ENCODE measurements at places on chromosomes 6 and 20.
A peak's percentile ranks its signal among the peaks of the same experiment; 100 is the strongest.

- DNase-seq = no peak
Observed at GRCh38 chr6:24415753-24416152, 13.0 kb downstream of the MRS2 start.

DNA sequence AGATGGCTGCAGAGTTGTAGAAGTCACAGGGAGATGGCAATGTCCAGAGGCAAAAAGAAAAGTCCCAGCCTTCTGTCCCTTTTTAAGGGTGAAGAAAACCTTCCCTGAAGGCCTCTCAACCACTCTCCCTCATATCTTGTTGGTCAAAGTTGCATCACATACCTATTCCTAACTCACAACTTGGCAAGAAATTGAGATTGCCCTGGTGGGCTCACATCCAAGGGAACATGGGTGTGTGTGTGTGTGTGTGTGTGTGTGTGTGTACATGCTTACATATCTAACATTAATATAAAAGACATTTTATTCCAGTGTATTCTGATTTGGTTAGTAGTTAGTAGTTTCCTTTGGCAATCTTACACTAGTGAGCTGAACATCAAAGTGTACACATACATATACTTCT is 144.3 kb upstream of the SALL4 start:
- DNase-seq = no peak

DNA sequence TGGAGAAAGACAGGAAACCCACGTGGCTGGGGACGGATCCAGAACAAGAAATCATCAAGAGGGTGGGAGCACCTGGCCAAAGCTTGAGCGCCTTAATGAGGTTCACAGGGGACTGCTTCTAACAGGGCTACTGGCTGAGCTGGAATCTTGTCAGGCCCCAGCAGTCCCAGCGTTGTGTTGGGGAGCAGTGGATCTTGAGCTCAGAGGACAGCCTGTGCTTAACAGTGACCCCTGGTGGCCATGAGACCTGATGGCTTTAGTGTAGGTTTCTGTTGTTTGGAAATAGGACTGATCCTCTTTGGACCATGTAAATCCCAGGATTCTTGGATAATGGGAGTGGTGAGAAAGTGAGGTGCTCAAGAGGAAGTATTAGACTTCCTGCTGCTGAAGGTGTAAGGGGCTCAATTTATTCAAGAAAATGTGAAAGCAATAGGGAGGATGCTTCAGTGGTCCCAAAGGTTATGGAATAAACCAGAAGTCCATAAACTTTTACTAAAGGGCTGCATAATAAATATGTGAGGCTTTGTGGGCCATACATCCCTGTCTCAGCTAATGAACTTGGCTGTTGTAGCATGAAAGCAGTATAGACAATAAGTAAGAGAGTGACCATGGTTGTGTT is 216.2 kb downstream of the NFATC2 start:
- DNase-seq = peak; percentile 81

DNA sequence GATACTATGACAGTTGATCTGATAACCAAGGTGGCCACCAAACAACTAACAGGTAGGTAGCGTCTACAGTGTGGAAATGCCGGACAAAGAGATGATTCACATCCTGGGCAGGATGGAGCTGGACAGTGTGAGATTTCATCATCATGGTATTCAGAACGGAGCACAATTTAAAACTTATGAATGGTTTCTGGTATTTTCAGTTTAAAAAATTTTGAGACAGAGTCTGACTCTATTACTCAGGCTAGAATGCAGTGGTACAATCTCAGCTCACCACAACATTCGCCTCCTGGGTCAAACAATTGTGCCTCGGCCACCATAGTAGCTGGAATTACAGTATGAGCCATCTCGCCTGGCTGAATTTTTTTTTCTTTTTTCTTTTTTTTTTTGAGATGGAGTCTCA is 43.8 kb downstream of the CEP57L1 start:
- DNase-seq = peak; percentile 17

- no peak for DNase-seq
Observed at GRCh38 chr6:89385156-89385667, 26.9 kb downstream of the RRAGD start.

GRCh38 chr6:168919470-168920179 is 334.0 kb downstream of the THBS2 start:
- DNase-seq = no peak

DNA sequence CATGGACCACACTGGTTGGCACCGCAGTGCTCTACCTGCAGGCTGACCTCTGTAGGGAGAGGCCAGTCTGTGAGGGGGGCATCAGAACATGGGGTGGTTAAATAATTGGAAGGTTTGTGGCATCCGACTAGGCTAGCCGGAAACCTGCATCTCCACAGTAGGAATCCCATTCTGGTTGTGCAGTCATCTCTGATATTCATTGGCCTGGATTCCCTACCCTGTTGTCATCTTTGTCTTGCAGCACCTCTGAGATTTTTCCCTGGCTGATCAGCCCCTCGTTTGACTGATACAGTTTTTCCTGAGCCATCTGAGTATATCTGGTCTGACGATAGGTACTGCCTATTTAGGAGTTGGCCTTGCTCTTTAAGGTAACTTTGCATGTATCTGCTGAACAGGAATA is 259.4 kb downstream of the TMEM242 start:
- DNase-seq = no peak

- no peak for DNase-seq
Observed at GRCh38 chr20:22698259-22698842, 114.0 kb upstream of the FOXA2 start.

DNA sequence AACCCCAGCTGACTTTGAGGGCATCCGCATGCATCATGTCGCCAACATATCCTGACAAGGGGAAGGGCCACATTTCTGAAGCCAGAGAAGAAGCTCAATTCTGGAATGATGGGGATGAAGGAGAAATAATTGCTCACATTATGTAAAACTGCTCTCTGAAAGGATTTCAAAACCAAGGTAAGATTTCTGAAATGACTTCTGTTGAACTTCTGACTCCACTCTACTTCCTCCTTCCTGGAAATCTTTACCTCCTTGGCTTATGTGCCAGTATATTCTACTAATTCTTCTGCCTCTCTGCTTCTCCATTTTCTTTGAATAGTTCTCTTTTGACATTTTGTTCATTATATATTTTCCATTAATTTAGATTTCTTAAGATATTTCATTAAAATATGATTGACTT is 31.9 kb downstream of the HLA-DPB1 start:
- DNase-seq = no peak

DNA sequence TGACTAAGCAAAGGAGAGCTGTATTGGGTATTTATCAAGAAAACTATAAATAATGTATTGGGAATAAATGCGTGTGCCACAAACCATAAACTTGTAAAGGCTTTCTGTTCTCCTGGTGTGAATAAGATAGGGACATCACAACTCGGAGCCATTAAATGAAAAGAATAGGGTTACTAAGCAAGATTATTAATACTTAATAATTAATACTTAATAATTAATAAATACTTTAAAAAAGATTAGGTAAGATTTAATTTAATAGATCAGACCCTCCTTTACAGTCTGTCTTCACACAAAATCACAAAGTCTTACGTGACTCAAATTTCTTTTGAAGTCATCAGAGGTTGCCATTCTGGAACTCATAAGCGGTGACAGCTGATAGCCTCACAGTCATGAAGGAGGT is 648.9 kb downstream of the PRKN start:
- no peak for DNase-seq

DNA sequence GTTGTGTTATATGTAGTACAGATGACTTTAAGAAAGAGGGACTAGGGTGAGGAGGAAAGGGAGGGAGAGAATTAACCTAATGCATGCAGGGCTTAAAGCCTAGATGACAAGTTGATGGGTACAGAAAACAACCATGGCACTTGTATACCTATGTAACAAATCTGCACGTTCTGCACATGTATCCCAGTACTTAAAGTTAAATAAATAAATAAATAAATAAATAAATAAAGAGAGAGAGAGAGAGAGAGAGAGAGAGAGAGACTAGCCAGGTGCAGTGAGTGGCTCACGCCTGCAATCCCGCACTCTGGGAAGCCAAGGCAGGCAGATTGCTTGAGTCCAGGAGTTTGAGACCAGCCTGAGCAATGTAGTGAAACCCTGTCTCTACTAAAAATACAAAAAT is 11.5 kb upstream of the CARMIL1 start:
- no peak for DNase-seq

DNA sequence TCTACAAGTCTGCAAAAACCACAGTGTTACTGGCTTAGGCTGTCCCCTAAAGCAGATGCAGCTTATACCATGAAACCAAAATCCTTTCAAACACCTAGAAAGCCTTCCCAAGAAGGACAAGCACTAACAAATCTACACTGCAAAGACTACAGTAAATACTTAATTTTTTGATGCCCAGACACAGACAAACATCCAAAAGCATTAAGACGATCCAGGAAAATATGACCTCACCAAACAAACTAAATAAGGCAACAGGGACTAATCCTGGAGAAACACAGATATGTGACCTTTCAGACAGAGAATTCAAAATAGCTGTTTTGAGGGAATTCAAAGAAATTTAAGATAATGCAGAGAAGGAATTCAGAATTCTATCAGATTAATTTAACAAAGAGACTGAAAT is 423.5 kb downstream of the COL12A1 start:
- DNase-seq = no peak

- DNase-seq = no peak
Observed at GRCh38 chr6:52360028-52360427, 1.9 kb upstream of the PAQR8 start.

GRCh38 chr6:163182696-163183095 is 231.8 kb upstream of the QKI start:
- no peak for DNase-seq

- peak; percentile 94 for DNase-seq
Observed at GRCh38 chr6:27838058-27838944, 73.9 kb downstream of the OR2B2 start.

- DNase-seq = peak; percentile 7
Observed at GRCh38 chr6:155782739-155783459, 327.3 kb upstream of the NOX3 start.

DNA sequence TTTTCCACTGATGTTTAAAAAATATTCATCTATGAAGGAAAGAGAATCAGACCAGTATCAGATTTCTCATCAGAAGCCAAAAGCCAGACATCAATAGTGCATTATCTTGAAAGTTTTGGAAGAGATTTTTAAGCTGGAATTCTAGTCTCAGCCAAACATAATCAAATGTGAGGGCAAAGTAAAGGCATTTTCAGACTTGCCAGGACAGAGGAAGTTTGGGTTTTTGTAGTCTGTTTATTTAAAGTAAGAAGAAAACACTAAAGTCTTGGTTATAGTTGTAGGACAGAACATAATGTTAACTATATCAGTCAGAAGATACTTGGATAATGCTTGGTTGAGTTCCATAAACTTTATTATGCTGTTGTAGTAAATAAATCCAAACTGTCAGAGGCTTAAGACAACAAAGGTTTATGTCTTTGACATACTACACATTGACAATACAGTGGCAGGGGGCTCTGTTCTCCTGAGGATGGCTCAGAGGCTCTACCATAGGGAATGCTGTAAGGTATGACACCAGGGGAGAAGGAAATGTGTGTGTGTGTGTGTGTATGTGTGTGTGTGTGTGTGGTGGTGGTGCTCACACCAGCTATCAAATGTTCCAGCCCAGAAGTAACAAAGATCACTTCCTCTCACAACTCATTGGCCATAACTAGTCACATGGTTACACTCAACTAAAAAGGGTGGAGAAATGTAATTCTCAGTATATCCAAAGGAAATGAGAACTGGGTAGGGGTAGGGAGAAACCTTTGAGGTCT is 26.7 kb upstream of the YWHAB start:
- DNase-seq = no peak

- DNase-seq = no peak
Observed at GRCh38 chr6:67633058-67633457, 1002.0 kb upstream of the ADGRB3 start.

DNA sequence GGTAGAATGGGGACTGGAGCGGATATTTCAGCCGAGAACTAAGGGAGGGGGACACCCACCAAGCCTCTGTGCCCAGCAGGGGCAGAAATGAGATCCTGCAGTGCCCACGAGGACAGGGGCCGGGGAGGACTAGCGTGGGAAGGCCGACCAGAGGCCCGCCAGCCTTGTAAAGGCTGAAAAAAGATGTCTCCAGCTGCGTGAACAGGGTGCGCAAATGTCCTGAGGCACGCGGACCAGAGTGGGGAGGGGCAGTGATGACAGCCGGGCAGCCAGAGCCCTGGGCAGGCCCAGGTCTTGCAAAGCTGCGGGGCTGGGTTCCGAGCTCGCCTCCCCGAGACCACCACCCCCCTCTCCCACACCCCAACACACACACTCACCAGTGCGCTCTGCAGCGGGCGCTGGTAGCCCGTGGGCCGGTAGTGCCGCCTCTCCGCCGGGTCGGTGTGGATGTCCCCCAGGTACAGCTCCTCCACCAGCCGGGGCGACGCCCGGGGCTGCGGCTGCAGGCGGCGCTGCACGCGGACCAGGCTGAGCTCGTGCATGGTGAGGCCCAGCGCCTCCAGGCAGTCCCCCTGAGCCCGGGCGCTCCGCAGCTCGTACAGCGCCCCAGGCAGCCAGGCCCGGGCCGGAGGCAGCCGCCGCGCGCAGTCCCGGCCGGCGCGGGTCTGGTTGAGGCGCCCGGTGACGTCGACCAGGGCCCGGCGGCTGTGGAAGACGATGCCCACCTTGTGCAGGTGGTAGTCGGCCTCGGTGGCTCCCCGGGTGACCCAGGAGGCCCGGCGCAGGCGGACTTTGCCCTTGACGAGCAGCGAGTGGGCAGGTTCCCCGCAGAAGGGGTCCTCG is 48.2 kb downstream of the APCDD1L start:
- no peak for DNase-seq

GRCh38 chr20:10864076-10864672 is 190.4 kb upstream of the JAG1 start:
- peak; percentile 25 for DNase-seq

DNA sequence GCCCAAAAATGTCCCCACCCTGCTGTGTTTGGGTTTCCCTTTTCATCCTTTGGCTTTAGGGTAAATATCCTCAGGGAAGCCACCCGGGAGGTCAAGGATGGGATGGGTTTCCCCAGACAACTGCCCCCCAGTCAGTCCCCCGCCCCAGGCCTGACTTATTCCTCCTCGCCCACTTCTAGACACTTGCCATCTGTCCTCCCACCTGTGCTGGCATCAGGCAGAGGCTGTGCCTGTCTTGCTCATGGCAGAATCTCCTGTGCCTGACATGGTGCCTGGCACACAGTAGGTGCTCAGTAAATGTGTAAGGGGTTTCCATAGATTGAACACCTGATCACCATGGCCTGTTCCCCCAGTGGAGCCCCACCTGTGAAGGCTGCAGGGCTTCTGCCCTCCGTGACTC is 141.8 kb downstream of the PHACTR3 start:
- no peak for DNase-seq

DNA sequence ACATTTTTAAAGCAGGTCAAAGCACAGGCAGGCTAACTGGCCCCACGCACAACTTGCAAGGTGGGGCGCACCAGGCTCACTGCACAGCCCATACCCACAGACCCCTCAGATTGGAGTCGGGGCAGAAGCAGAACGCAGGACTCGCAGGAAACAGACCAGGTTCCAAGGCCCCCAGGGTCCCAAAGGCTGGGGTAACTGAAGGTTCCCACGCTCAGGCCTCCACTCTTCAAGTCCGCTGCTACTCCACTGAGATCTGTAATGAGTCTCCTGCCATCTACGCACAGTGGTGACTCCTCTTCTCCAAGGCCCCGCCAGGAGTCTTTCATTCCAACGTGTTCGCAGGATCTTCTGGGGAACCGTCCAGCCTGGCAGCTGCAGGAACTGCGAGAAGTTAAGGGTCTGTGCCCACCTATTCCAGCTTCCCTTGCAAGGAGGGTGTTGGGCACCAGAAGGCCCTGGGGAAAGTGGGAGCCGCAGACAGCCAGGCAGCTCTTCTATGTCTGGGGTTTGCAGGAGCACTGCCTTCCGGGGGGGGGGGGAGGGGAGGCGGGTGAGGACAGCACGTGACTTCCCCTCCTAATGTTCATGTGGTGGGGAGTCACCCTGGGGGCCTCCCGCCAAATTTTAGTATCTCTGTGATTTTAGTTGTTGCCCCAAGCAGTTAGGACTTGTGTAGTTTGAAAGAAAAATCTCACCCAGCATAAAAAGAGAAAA is 2.0 kb upstream of the TAF4 start:
- no peak for DNase-seq

Data from GM03348 (cell line).